Stimulated activated CD8-positive, alpha-beta memory T cell treated with anti-CD3 and anti-CD28 coated beads, Interleukin-2, amount 100 ng/mL, for 48 hours (primary cell): ENCODE measurements at places on chromosomes 7 and 10.
A peak's percentile ranks its signal among the peaks of the same experiment; 100 is the strongest.

DNA sequence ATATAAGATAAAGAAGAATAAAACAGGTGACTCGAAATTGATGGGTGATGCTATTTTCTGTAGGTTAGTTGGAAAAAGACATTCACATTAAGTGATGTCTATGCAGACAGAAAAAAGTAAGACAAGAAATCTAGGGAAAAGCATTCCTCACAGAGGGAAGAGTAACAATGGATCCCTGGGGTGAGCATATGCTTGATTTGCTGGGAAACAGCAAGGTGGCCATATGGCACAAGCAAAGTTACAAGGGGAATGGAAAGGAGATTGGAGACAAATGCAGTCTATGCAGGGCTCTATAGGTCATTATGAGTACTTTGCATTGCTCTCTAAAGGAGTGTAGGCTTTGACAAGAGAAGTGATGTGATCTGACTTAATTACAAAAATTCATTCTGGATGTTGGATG, 90.9 kb upstream of the ZNF804B start:
- no peak for DNase-seq

DNA sequence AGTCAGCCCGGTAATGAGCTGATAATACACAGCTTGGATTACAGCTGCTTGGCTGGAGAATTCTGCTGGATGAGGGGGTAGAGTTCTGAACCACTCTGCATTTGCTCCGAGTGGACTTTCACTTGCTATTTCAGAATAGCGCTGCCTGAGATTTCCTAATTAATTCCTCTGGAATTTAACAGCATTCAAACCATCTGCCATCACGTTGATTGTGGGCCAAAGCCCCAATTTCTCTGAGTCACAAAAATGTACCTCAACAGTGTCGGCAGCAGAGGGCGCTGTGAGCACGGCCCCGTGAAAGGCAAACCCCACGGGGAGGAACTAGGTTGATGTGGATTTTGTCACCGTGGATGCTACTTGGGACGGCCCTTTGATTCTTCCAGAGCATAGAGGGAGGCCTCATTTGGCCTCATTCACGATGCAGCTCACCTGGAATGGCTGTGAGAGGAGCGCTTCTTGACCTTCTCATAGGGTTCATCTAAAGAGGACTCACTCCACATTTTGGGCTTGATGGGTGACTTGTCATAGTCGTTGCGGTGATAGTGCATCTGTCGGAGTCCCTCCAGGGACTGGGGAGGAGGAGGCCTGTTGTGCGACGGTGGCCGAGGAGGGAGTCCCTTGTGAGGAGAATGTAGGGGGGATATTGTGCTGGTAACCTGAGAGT, 73.3 kb downstream of the PRPF18 start:
- DNase-seq: peak; percentile 49

DNA sequence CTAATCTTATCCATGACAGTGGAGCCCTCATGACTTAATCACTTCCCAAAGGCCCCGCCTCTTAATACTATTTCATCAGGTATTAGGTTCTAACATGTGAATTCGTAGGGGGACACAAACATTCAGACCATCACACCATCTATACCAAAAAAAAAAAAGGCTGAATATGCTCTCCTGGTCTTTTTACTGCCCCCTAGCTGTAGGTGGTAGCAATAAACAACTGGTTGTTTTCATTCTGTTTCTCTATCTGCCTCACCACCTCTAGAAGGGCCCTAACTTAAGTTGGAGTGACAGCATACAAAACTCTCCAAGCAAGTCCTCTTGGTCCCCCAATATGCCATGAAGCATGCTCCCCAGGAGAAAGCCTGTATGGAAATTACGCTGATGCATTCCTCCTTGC, 94.1 kb downstream of the GRM8 start:
- DNase-seq: no peak

GRCh38 chr10:114504769-114505579, 100.7 kb upstream of the AFAP1L2 start:
- no peak for DNase-seq

- no peak for DNase-seq
These were observed 2.6 kb downstream of the MUC12 start for GRCh38 chr7:100972002-100972347.

DNA sequence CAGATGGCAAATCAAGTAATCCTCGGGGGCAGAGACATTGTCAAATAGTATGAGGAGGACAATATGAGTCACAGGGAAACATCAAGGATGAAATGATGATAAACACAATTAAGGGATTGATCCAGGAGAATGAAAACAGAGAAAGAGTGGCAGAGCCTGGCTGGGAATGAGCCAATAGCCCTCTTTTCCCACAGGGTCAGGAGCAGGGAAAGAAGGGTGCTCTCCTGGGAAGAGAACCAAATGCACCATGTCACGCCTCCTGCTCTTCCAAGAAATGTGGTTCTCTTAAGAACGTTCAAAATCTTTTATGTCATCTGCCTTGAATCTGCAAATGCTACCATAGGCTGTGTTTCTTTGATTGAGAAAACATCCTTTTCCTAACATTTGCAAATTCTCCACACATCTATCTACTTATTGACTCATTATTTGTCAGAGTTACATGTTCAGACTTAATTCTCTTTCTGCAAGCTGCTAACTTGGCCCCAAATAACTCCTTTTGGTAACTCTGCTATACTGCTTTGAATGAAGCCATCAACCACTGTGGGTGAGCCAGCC, 50.6 kb downstream of the HIPK2 start:
- DNase-seq: no peak

DNA sequence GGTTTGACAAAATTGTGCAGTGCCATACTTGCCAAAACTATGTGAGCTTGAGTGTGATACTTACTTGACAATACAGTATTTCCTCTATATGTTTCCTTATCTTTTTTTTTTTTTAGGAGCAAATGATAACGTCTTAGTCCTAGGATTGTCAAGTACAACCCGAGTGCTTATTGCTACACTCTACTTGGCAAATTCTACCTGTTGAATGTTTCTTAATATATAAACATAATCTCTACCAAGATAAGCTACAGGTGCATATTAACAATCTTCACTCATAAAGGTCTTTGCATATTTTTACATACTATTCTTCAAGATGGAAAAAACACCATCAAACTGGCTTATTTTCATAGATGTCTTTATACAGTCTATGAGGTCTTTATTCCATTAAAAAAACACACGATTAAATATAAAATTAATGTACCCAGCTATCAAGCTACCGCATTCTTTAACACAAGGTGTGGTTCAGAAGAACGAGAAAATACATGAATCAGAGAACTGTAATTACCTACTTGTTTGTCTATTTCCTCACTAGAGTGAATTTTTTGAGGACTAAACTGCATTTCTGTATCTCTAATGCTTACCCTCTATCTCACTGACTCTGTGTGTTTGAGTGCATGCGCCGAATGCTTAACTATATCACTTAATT, 76.1 kb upstream of the PDSS1 start:
- no peak for DNase-seq

GRCh38 chr10:84783386-84783785, 455.0 kb downstream of the CCSER2 start:
- no peak for DNase-seq

DNA sequence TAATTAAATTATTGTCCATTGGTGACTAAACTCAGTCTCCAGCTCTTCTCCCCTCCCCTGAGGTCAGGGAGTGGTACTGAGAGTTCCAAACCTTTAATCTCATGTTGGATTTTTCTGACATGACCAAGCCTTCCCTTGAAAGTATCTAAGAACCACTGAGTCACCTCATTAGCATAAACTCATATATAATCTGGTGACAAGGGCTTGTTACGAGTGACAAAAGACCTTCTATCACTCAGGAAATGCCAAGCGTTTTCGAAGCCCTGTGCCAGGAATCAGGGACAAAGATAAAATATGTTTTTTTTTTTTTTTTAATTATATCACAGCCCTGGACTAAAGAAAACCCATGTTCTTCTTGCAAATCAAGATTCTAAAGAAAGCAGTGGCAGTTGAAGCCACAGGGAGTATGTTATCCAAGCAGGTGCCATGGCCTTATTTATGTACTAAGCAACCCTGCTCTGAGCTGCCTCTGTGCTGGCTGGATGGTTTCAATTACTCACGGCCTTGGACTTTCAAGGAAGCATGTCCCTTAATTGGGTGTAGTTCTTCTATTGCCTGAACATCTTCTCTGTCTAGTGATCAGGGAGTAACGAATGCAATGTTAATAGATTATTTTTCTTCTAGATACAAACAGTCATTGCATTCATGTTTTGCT, 169.0 kb upstream of the PRKCQ start:
- DNase-seq: no peak

DNA sequence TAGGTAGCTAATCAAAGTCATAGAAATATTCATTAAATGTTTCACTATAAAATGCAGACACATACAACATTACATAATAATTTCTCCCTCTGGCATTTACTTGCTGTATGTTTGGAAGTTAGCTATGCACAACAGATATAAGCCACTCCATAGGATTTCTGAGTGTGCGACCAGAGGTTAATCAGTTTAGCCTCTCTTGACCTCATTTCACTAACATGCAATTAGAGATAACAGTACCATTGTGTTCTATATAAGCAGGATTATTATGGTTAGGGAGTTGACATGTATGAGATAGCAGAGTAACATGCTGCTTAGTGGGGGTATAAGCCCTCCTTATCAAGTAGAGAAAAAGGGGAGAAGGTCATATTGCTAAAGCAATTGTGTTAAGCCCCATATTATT, 26.4 kb downstream of the GLUD1 start:
- DNase-seq: no peak

- no peak for DNase-seq
These were observed 30.7 kb downstream of the HTRA1 start for GRCh38 chr10:122492006-122492405.

DNA sequence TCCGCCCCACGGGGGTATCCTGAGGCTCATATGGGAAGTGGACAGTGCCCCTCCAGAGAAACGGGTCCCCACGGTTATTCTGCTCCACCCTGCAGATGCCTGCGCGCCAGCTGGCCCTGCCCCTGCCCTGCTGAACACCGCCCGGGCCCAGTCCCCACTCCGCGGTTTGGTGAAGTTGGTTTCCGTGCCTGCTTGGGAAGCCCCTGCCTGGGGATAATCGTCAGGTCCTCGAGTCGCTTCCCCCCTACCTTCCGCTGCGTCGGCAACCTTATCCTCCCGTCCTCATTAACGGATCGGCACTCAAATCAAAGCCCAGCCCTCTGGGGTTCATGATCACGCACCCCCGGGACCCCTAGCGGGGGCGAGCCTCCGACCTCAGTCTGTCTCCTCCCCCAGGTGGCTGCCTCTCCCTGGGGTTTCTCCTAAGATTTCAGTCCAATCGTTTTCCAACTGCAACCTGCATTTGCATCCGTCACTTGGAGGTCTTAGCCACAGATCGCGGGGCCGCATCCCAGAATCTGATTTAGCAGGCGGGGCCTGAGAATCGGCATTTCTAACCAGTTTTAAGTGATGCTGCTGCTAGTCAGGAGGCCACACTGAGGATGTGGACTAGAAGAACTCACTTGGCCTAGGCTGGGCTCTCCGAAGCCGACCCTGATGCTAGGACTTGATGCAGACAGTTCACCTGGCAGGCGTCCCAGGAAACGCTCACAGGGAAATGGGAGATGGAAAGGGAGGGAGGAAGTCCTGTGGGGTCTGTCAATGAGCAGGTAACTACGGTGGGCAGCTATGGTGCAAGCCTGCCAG, 27.6 kb downstream of the WDR86 start:
- DNase-seq: no peak

GRCh38 chr7:98075801-98076200, 30.9 kb upstream of the LMTK2 start:
- no peak for DNase-seq

DNA sequence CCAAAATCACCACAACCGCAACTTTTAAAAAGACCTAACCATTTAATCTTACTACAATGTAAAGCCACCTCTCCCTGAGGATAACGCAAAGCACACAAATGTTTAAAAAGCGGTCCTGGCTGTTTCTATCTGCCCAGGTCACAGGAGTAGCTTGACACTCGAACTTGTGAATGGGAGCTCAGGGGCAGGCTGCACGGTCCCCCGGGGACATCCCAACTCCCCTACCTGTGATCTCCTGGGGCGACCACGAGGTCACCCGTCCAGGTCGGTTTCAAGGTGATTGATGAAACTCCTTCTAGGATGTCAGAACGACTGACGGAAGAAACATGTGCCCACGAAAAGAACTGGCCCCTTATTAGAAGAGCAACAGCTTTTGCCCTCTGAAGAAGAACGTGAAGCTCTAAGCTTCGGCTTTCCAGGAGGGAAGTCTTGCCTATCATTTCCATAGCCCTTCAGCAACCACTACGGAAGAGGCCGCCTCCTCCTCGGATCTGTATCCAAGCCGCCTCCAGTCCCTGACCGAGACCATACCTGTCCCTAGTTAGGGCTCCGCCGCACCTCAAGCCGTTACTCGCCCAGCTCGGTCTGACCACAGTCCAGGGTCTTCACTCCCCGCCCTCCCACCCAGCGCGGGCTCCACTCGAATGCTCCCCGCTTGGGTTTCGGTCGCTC, 459 bp downstream of the CYCS start:
- DNase-seq: no peak

DNA sequence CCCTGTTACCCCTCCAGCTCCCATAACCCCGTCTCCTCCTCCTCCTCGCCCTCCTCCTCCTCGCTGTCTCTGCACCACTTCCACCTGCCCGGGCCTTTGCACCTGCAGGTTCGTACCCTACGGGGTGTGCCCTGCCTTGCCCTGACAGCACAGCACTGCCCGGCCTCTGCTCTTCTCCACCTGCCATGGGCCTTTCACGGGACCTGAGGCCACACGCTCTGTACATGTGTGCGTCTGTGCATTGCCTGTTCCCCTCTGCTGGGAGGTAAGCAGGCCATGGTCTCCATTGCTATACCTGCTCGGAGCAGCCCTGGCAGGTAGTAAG, 40.0 kb downstream of the MICALL2 start:
- DNase-seq: no peak

DNA sequence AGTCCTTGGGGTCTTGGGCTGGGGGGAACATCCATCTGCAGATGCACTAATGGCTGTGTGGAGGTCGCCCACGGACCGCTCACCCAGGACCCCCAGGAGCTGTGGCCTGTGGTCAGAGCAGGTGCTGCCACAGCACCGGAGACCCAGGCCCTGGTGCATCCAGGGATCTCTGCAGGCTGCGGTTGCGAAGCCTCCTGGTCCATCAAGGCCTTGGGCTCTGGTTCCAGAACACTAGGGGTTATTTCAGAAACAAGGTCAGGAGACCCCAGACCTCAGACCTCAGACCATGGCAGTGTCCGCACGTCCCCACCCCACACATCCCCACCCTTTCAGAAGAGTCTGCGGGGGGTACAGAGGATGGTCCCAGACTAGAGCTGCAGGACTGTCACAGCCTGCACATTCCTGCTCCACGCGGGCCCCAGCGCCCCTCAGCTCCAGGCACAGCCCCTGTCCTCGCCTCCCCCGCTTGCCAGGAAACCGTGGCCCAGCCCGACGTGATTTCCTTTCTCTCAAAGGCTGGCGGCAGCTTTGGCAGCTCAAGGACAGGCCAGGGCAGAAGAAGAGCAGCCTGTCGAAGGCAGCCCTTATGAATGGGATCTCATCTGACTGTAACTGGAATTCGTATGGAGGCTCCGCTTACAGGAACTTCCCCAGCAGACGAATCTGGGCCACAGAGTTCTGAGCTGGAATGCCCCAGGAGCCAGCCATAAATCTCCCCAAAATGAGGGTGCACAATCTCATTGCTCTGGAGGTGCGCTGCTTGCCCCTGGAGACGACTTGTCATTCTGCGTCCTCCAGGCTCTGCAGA, 136.2 kb upstream of the RET start:
- DNase-seq: no peak

- no peak for DNase-seq
These were observed 3.6 kb downstream of the SEC23IP start for GRCh38 chr10:119896061-119896655.

- no peak for DNase-seq
These were observed 470.1 kb upstream of the TEX47 start for GRCh38 chr7:89265631-89266030.
